ENCODE measurements at places on chromosomes 5 and 9.

- DNase-seq, result no peak
These were observed 1351.9 kb upstream of the C9orf72 start for GRCh38 chr9:28925157-28925556.

GRCh38 chr5:132013711-132014110 lies 2.3 kb upstream of the ACSL6 start:
- no peak for DNase-seq

DNA sequence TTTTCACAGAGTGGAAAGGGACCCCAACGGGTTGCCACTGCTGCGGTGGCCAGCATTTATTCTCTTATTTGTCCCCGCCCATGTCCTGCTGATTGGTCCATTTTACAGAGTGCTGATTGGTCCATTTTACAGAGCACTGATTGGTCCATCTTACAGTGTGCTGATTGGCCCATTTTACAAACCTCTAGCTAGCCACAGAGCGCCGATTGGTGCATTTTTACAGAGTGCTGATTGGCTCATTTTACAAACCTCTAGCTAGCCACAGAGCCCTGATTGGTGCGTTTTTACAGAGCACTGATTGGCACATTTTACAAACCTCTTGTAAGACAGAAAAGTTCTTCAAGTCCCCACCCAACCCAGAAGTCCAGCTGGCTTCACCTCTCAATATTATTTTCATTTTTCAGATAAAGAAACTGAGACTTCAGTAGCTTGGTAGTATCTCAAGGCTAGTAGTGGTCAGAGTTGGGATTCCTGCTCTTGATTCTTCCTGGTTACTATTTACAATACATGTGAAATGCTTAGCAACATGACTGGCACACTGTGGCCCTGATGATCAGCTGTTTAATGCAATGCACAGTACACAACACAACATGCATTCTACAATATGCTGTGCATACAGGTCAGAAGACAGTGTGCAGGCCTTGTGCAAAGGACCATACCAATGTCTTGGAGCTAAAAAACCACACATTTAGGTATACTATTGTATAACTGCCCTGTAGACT lies 63.6 kb upstream of the BOD1 start:
- DNase-seq, result no peak

- no peak for DNase-seq
These were observed 11.9 kb downstream of the SMIM23 start for GRCh38 chr5:171797543-171797942.

- no peak for DNase-seq
These were observed 68.5 kb downstream of the SECISBP2 start for GRCh38 chr9:89386797-89387196.

GRCh38 chr5:6758236-6758635 lies 45.0 kb downstream of the TENT4A start:
- DNase-seq, result no peak

GRCh38 chr5:27124590-27124989 lies 86.2 kb upstream of the CDH9 start:
- peak; percentile 75 for DNase-seq

DNA sequence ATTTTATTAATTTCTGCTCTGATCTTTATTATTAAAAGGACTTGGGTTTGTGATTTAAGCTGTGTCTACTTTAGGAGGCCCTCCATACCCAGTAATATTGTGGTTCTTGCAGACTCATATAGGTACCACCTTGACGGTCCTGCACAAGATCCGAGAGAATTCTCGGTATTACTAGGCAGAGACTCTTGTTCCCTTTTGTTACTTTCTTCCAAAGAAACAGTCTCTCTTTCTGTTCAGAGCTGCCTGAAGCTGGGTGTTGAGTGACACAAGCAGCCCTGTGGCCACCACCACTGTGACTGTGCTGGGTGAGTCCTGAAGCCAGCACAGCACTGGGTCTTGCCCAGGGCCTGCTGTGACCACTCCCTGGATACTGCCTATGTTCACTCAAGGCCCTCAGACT lies 666.6 kb downstream of the SEMA5A start:
- DNase-seq, result no peak

- DNase-seq, result no peak
These were observed 75.3 kb downstream of the ADAMTS2 start for GRCh38 chr5:179269781-179270543.

- DNase-seq, result no peak
These were observed 1915.7 kb upstream of the CDH9 start for GRCh38 chr5:28954074-28954473.

DNA sequence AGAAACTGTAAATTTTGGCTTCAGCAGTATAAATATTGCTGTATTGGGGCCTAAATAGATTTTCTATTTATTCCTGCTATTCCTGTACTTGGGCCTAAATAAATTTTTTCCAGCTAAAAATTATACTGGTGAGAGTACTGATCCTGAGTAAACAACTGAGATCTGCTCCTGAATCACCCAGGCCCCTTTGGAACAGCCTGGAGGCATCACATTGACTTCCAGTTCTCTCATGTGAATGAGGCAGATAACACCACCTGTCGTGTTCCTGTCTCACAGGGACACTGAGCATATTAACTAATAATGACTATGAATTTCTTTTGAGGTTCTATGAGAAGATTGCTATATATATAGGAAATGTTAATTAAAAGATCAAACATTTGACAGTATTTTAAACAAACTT lies 119.5 kb upstream of the PLCXD3 start:
- DNase-seq, result no peak

DNA sequence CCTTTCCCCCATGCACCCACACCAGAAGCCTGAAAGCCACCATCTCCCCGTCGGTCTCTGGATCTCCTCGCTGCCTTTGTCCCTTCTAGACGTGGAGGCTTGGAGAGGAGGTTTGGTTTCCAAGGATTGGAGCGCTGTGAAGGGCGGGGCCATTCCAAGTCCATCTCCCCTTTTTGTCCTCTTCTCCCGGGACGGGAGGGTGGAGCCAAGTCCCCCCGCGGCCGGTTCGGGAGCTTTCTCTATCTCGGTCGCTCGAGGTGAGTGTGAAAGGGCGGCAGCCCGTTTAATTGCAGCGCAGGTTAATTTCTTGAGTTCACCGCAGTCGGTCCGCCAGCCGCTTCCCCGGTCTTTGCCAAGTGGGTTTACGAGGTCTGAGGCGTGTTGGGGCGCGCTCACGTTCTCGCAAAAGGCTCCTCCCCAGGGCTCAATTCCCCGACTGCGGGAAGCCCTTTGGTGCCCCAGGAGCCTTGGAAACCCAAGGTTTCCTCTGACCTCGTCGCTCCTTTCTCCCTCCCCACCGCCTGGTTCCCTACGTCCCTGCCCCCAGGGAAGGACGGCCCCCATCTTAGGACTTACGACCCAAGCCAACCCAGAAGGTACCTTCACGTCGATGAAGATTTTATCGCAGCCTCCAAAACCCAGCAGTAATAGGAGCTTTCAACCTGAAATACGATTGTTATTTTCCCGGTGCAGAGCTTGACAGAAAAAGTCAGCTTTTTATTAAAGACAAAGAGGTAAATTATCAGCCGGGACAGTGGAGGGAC lies 2.8 kb upstream of the ZNF462 start:
- DNase-seq, result no peak

GRCh38 chr5:110900829-110901228 lies 162.0 kb downstream of the SLC25A46 start:
- no peak for DNase-seq

DNA sequence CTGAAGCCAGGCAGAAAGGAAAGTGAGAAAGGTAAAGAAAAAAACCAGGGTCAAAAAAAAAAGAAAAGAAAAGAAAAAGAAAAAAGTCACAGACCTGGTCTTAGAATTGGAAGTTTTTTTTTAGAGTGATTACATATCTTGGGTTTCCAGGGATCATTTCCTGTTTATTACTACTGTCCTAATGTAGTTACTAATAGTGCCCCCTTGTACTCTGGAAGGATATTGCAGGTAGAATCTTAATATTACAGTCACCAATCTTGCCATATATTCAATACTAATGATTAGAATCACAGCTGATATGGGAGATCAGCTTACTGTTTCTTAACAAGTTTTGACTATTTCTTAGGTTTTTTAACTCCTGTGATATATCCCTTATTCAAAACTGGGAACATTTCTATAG lies 543.2 kb upstream of the CDH6 start:
- DNase-seq, result no peak

- no peak for DNase-seq
These were observed 5.4 kb downstream of the KCNV2 start for GRCh38 chr9:2722715-2723114.

GRCh38 chr5:139711067-139711905 lies 63.1 kb downstream of the CXXC5 start:
- peak; percentile 51 for DNase-seq

DNA sequence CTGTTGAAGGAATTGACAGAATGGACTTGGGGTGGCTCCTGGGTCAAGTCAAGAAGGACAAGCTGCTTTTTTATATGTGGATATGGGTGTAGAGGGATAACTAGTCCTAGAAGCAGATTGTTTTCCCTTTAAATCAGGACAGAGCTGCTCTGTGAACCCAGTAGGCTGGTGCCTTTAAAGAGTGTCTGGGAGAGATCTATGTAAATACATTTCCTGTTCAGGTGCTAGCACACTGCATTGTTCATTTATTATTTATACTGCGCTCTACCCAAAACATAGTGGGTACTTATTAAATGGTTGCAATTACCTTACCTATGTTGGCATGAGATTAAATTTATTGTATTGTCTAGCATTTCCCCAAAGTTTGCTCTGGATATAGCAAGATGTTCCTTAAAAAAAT lies 86.6 kb upstream of the EQTN start:
- peak; percentile 23 for DNase-seq

DNA sequence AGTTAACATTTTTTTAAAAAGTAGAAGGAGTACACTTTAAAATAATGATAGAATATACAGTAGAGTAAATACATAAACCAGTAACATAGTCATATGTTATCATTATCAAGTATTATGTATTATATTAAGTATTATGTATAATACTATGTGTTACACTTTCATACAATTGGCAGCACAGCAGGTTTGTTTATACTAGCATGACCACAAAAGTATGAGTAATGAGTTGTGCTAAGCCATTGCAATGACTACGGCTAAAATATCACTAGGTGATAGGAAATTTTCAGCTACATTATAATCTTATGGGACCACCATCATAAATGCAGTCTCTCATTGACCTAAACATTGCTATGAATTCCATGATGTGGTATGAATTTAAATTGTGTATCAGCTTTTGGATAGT lies 506.0 kb downstream of the HTR1A start:
- DNase-seq, result no peak

DNA sequence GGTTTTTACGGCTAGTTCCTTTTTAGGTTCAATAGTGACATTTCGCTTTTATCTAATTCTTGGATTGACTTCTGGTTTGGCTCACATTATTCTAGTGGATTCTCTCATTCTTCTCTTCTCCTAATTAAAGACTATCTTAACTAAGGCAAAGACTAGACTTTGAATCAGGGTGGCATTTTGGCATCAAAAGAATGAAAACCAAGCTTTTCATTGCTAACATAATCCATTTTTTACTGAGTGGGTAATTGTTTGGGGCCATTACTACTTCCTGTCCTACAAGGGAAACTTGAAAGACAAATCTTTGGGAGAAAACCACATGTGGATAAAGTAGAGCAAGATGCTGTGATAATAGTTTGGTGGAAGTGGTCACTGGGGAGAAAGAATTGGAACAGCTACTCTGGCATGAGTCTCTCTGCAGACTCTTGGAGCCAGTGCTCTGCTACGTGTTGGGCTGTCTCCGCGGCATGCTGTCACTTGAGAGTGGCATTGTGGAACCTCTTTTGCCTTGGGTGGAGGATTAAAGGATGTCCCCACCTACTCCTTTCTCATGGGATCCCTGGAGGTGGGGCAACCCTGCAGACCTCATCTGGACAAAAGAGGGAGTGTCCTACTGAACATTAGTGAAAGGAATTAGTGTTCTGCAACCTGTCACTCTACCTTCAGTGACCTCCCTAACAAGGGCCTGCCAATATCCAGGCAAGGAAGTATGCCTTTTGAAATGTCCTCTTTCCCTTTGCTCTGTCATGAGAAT lies 280.4 kb downstream of the PSAT1 start:
- no peak for DNase-seq

- DNase-seq, result no peak
These were observed 549.9 kb upstream of the KLF4 start for GRCh38 chr9:108039493-108039892.

GRCh38 chr9:113644321-113644720 lies 180.8 kb downstream of the RGS3 start:
- DNase-seq, result no peak

- no peak for DNase-seq
These were observed 26.5 kb downstream of the CDKN2A start for GRCh38 chr9:21967702-21968101.

DNA sequence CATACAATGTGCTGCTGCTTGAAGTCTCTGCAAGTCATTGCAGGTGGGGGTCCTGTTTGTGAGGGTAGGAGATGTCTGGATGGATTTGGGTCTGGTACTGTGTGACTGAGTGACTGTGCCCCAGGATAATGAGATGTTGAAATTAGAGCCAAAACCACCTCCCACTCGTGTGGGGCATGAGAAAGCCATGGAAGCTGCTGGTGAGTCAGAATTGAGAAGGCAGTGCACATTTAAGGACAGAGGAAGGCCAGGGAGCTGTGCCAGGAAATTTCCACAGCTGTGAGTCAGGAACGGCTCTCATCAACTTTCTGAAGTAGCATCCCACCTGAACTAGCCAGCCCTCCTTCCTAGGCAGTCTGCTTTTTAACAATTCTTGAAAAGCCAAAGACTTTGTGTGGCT lies 229.8 kb downstream of the DRD1 start:
- no peak for DNase-seq

- DNase-seq, result peak; percentile 94
These were observed 25.7 kb downstream of the DPYSL3 start for GRCh38 chr5:147483961-147484707.

GRCh38 chr9:116141864-116142561 lies 11.6 kb upstream of the PAPPA start:
- DNase-seq, result no peak

GRCh38 chr9:119986713-119987112 lies 593.3 kb downstream of the CDK5RAP2 start:
- DNase-seq, result no peak

DNA sequence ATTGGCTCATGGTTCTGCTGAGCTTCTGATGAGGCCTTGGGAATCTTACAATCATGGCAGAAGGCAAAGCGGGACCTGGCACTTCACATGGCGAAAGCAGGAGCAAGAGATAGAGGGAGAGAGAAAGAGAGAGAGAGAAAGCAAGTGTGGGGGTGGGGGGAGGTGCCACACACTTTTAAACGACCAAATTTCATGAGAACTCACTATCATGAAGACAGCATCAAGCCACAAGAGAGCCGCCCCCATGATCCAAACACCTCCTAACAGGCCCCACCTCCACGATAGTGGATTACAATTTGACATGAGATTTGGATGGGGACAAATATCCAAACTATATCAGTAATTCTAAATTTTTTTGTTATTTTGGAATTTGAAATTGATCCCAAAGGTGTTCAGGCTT lies 553.9 kb downstream of the PRR16 start:
- no peak for DNase-seq

DNA sequence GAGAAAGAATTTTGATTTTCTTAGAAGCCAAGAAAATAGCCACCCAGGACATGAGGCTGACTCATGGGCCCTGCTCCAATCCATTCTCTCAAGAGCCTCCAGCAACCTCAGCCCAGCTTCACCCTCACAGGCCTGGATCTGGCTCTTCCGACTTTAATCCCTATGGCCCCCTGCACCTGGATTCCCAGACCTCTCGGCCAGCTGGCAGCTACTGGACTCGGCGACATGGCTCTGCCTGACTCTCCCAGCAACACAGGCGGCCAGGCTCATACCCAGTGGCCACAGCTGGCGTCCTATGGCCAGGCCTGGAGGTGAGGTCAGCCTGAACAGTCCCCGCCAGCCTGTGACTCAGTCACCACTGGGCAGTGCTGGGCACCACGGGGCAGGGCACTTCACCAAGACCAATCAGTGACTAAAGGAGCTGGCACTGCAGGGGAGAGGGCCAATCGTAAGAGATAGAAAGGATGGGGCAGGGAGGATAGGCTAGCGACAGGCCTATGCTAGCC lies 6.2 kb upstream of the PDLIM4 start:
- no peak for DNase-seq

- DNase-seq, result no peak
These were observed 5.7 kb upstream of the RARS1 start for GRCh38 chr5:168480601-168481000.

Data from NCI-H2081 (cell line).